ENCODE measurements at places on chromosomes 3 and 15. TPM values are rescaled to one million over a fixed set of nuclear protein-coding genes. Genes with fewer than 3 reads are reported as not detected.
A peak's percentile ranks its signal among the peaks of the same experiment; 100 is the strongest.

DNA sequence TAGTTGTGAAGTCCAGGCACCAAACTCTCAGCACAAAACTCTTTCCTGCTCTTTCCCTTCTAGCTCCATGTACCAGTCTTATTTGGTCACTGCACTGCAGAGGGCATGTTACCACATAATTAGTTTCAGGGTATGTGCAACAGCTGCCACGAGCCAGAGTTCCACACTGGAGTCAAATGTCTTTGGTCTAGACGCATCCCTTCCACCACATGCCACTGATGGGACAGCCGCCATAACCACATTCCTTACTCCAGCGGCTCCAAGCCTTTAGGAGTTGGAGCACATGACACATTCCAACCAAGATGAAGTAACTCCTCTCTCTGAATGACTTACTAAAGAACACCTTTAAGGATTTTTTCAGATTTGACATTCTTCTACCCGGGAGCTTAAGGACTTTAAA, 153.4 kb downstream of the ERC2 start:
- DNase-seq, result no peak

ZKSCAN7 gene
- 6.8 TPM for total RNA-seq

DNA sequence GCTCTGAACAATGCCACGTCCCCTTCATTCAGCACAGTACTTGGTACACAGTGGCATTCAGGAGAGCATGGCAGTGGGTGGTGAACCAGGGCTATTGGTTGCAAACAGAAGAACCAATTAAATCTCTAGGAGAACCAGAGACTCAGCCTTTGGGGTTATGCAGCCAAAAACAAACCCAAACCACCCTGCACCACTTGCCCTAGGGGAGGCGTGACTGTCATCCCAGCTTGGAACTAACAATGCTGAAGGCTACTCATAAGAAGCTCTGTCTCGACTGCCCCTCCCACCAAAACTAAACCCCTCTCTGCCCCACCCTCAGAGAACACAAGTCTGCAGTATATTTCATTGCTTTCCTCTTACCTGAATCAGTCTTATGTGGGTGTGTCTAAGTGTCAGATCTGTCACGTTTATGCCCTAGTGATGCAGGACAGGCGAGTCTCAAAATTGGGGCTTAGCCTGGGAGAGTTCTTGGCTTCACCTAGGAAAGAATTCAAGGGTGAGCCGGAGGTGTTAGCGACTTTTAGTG, 15.2 kb upstream of the KLHL40 start:
- DNase-seq, result no peak

GRCh38 chr3:16936233-16936632, 51.5 kb downstream of the PLCL2 start:
- DNase-seq, result no peak

GRCh38 chr3:114892880-114893279, 254.2 kb downstream of the ZBTB20 start:
- DNase-seq, result no peak

DNA sequence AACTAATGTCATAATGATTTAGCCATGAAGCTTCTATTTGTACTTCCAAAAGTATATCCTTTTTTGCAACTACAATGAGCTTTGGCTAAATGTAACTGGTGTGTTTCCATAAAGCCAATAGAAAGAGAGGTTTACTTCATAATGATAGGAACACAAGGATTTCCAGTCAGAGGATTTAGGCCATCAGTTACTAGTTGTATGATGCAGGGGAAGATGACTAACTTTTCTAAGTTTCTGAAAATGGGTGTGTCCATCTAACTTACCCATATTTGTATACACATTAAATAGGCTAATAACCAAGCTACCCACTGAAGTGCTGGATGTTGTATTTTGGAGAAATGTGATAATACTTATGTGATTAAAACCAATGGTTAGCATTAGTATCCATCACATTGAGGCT, 55.7 kb downstream of the SLC4A7 start:
- no peak for DNase-seq

SYNPR gene
- total RNA-seq, result not detected

CLRN1 gene
- total RNA-seq, result not detected

GRCh38 chr15:50767332-50767861, 1.9 kb upstream of the SPPL2A start:
- DNase-seq, result no peak

CHRNA3 gene
- total RNA-seq, result not detected

PLA2G4F gene
- total RNA-seq, result not detected

DNA sequence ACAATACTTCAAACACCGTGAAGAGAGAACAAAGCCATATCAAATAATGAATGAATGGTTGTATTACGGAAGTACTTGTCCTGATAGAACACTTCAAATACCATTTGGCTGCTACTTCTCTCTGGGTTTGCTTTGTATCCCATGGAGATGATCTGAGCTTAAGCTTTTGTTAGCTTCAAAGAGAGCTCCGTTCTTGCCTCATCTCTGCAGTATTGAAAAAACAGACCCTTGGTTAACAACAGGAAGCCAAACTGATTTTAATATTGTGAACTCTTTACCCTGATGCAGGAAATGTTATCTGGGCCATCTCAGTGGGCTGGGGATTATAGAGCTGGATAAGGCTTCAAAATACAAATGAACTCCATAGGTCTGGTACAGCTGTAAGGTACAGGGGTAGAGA, 101.0 kb downstream of the CHL1 start:
- no peak for DNase-seq

P3H2 gene
- 21.9 TPM for total RNA-seq

RARRES1 gene
- total RNA-seq, result 0.99 TPM

DNA sequence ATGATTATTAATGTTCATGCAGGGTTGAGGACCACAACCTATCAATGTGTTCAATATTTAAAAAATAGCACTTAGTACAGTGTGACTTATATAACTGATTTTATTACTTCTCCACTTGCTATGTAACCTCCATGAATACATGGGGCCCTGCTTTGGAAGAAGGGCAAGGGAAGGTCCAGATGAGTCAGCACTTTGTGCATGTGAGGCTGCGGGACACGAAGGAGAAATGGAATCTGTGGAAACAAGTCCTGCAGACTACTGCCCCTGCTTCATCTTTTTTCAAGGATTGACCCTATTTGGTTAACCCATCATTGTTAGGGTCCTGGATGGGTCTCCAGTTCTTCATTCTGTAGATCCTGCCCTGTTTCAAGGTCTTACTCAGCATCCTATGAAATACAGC, 1.6 kb downstream of the NXPE3 start:
- DNase-seq, result no peak

PRSS50 gene
- total RNA-seq, result not detected

- DNase-seq, result no peak
These were observed 746.7 kb downstream of the NAALADL2 start for GRCh38 chr3:175605851-175606250.

DNA sequence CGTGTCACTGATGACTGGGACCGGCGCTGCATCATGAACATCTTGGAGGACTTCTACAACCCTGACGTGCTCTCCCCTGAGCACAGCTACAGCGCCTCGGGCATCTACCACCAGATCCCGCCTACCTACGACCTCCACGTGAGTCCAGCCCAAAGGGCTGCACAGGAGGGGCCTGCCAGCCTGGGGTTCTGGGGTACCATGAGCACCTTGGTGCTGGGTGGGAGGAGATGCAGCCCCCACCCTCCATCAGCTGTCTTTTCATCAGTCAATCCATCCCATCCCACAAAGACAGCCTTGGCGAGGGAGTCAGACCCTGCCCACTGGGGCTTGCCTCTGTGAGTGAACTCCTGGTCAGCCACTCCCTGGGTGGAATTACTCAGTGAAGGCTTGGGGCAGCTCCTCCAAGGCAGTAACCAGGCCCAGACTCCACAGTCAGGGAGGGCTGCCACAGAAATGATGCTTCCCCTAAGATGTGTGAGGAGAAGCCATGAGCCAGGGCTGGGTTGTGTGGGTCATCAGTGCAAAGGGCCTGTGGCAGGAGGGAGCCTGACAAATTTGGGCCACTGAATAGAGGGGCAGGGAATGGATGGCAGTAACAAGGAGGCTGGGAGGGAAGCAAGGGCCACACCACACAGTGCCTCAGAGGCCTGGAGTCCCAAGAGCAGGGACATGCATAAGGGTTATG, 47.9 kb downstream of the SEMA3G start:
- peak; percentile 68 for DNase-seq

CCDC54 gene
- total RNA-seq, result not detected

GRCh38 chr3:10162185-10162584, 2.5 kb upstream of the IRAK2 start:
- no peak for DNase-seq

DNA sequence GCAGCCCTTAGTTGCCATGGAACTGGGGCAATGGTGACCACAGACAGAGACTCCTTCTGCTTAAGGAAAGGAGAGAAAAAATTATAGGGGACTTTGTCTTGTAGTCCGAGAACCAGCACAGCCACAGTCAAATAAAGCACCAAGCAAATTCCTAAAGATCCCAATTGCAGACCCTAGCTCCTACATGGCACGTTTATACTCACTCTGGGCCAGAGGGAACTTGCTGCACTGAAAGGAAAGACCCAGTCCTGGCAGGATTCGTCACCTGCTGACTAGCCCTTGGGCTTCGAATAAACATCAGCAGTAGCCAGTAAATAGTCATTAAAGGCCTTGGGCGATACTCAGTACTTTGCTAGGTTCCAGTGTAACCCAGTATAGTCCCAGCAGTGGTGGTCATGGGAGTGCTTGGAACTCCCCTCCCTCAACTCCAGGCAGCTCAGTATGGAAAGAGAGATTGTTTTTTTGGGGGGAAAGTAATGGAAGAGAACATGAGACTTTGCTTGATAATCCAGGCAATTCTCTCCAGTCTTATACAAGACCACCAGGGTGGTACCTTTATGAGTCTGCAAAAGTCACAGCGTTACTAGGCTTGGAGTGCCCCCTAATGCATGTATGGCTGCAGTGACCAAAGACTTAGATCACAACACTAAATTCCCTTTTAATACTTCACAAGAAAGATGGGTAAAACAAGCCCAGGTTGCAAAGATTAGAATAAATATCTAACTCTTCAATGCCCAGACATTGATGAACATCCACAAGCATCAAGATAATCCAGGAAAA, 66.4 kb upstream of the AGTR1 start:
- DNase-seq, result no peak

- no peak for DNase-seq
These were observed 352.6 kb downstream of the NLGN1 start for GRCh38 chr3:173750095-173750494.

DNA sequence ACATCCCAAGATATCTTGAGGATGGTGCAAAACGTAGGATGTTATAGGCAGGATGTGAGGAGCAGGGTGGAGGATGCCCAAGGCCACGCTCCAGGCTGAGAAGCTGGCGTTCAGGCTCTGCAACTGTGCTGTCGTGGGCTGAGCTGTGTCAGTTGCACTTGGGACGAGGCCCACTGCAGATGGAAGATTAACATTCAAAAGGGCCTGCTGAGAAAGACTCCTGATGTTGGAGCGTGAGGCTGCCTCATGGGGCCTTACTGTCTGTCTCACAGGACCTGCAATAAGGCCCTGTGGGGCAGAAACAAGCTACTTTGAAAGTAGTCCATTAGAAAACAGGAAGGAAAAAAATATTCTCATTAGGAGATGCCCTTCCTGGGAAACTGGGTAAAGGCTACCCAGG, 60.6 kb upstream of the SEC61A1 start:
- DNase-seq, result no peak

- no peak for DNase-seq
These were observed 37.1 kb downstream of the MAGI1 start for GRCh38 chr3:66001626-66002025.

- peak; percentile 94 for DNase-seq
These were observed 2.0 kb downstream of the FAM43A start for GRCh38 chr3:194687638-194688199.

CILP gene
- total RNA-seq, result 0.22 TPM

- no peak for DNase-seq
These were observed 372.2 kb upstream of the MCTP2 start for GRCh38 chr15:93859176-93859575.

DNA sequence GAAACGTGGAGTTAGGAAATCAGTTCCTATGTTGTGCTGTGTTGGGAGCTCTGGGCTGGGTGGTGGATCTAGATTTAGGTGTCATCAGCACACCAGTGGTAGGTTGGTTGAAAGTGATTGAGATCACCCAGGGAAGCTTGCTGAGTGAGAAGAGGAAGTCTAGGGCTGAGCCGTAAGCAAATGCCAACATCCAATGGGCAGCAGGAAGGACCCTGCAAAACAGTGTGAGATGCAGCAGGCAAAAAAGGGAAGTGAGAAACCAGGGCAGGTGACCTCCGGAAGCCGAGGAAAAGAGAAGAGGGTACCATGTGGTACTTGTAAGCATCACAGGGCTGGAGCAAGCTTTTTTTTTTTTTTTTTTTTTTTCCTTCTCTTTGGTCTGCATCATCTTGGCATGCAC, 15.9 kb upstream of the COPG1 start:
- DNase-seq, result no peak

- DNase-seq, result no peak
These were observed 374.6 kb upstream of the TBL1XR1 start for GRCh38 chr3:177571944-177572315.

DNA sequence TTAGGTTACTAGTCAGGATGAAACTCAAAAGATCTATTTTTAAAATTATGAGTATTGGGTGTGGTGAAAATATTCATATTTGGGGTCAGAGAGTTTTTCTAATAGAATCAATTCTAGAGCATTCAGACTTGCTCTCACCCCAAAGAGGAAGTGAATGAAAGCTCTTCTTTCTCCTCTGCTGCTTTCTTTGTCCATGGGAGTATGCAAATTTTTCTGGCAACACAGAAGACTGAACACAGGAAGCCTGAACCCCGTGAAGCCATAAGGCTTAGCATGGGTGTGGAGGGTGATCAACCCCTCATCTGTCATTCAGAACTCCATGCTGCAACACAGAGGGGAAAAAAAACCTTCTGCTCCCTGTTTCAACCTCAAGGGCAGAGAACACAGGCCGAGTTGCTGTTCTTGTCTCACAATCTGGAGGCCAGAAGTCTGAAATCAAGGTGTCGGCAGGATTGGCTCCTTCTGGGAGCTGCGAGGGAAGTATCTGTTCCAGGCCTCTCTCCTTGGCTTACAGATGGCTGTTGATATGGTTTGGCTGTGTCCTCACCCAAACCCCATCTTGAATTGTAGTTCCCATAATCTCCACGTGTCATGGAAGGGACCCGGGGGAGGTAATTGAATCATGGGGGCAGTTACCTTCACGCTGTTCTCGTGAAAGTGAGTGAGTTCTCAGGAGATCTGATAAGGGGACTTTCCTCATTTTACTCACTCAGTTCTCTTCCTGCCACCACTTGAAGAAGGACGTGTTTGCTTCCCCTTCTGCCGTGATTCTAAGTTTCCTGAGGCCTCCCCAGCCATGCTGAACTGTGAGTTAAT, 33.7 kb upstream of the CD47 start:
- DNase-seq, result no peak

CYP1A2 gene
- not detected for total RNA-seq

GRCh38 chr15:38768970-38769369, 204.4 kb upstream of the RASGRP1 start:
- DNase-seq, result no peak
